Colonic mucosa (tissue), 4 donors: ENCODE measurements at places on chromosomes 6 and 20. TPM values are rescaled to one million over a fixed set of nuclear protein-coding genes. Genes with fewer than 3 reads are reported as not detected.

DNA sequence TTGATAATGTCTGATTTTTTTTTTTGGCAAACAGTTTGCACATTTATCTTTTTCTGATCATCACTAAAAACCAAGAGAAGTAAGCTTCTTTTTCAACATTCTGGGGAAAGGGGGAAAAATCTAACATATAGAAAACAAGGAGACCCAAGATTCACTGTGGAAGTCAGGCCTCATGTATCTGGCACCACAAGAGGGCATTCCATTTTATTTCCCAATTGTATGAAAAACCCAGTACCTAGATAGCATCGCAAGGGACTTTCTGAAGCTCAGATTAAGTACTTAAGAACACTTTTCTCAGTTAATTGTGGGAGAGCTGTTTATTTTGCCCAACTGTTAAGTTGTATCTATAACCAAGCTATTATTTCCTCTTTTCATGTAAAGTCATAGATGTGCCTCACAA, 152.9 kb downstream of the KLHL32 start:
- DNase-seq, result no peak

GRCh38 chr20:420721-421574, 12.8 kb downstream of the RBCK1 start:
- DNase-seq, result peak; percentile 85

DNA sequence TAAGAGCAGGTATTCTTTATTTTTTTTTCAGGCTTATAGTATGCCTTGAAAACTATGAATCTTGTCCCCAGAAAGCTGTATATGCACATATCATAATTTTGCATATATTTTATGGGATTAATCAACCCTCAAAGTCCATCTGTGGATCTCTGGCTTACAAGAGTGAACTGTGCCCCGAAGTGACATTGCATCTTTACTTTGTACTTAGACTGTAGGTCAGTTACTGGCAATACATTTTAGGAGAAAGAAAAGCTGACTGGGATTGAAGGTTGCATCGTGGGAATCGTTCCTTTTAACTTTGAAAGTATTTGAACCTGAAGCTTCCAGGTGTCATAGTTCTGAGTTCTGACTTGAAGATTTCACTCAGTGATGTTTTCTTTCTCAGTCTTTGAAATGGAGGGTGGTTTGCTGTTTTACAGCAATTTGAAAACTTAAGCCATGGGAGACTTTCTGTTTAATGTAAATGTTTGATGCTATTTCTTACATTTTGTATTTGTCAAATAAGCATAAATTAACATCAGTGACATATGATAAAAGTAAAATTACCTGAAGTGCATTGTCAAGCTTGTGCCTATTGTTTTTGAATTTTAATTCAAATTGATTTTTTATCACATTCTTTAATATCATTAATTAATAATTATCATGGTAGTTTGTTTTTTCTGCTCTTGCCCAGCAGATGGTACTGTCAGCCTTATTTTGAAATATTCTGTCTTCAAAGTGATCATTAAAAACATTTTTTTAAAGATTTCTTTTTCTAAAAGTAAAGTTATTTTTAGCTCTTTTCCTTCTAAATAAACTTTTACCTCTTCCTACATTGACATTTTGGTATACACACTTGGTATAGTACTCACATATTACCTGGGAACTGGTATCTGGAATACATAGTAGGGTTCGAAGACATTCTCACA, 29.0 kb downstream of the L3MBTL3 start:
- DNase-seq, result no peak

CD40 gene
- 2.8 TPM for total RNA-seq

ZBTB12 gene
- total RNA-seq, result 2.0 TPM

GRCh38 chr6:3841711-3842565, 7.2 kb upstream of the FAM50B start:
- DNase-seq, result no peak

GRCh38 chr6:48080227-48081009, 30.6 kb downstream of the PTCHD4 start:
- DNase-seq, result no peak

DNA sequence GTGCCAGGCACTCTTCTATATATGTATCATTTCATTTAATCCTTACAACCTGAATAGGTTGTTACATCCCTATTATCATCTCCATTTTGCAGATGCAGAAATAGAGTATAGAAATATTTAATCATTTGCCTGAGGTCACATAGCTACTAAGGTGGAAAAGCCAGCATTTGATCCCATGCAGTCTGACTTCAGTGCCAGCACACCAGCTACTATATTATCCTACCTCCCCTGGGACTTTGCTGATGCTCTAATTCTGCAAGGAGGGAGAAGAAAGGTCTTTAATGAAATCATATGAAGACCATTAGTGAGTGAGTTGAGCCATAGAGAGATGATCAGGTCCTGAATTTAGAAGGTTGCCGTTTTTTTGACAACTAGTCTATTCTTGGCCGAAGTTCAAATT, 53.7 kb downstream of the TOP1 start:
- DNase-seq, result no peak

POM121L2 gene
- 0.07 TPM for total RNA-seq

DNA sequence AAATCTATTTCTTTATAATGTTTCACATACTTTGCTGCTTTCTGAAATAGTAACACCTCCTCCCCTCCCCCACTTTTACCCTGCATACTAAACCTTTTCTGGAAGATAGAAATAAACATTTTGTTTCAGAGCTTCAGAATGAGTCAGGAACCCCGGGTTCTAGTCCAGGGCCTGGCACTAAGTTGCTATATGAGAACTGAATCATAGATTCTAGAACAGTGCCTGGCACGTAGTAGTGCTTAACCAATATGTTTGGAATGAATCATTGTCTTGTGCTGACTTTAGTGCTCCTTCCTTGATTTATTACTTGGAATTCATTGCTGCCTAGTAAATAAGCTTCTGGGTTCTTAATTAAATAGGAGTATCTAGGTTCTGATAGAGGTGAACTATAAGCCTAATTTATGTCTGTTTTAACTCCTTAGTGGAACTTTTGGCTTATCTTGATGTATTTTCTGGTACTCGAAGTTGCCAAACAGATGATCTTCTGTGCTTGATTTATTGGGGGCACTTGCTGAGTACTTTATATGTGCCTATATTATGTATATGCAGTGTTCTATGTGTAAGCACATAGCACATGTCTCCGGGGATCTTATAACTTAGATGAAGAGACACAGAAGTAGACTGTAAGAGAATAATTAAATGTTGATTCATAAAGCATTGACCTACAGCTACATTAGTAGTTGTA, 18.6 kb downstream of the TAB2 start:
- DNase-seq, result no peak

GRCh38 chr6:9795880-9796279, 619.0 kb downstream of the TFAP2A start:
- DNase-seq, result no peak

BPIFB1 gene
- total RNA-seq, result not detected

LST1 gene
- total RNA-seq, result 9.2 TPM

POU3F2 gene
- not detected for total RNA-seq

BFSP1 gene
- total RNA-seq, result 0.59 TPM

GRCh38 chr6:137892271-137892708, 25.2 kb downstream of the TNFAIP3 start:
- no peak for DNase-seq

DNA sequence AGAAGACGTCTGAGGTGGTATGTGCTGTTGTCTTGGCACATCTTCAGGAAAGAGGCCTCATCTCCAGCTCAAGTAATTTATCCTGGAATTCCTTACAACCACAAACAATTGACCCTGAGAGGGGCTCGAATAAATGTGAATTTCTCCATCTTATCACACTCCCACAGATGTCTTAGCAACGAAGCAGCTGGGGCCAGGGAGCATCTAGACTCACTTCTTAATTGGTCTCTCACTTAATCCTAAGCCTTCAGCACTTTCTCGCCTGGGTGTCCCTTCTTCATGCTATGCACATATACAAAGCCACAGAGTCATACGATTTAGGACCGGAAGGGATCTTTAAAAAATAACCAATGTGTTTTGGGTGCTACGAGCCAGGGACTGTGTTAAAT, 27.1 kb downstream of the PCK1 start:
- DNase-seq, result no peak

DDAH2 gene
- total RNA-seq, result 92.1 TPM

DNA sequence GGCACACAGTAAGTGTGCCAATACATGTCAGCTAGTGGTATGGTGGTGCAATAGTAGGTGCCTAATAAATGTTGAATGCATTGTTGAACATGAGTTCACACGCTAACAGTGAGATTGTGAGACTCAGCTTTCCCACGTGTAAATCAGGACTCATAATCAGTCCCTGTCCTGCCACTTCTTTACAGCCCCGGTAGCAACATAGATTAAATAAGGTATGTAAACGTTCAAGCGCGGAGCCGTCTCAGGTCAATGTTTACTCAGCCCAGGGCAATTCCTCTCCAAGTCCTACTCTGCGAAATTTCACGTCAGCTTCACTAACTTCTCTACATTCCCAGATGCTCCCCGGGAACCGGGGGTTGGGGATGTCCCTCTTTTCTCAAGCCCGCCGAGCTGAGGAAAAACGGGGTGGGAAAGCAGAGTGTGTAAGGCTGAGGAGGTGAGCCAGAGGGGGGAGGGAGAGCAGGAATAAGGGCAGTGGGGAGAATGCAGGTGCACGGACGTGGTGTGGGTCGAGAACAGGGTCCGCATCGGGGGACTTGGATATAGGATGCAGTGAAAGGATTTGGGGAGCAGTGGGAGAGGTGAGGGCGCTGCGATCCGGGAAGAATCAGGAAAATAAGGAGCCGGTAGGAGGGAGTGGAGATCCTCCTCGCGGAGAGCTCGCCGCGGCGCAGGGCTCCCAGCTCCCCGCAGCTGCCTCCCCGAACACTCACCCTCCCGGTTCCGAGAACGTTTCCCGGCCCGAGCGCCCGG, 544 bp upstream of the TP53INP2 start:
- peak; percentile 63 for DNase-seq
